Osteoblast (primary cell): ENCODE measurements at places on chromosomes 4 and X. TPM values are rescaled to one million over a fixed set of nuclear protein-coding genes. Genes with fewer than 3 reads are reported as not detected.

Gene F8
- 10.9 and 12.1 TPM in 2 replicates for total RNA-seq

Gene NDNF
- total RNA-seq = 9.8 and 11.5 TPM in 2 replicates

Gene EGFL6
- total RNA-seq = under 0.01 and 0.29 TPM in 2 replicates

Gene TLR10
- total RNA-seq = under 0.01 TPM in 1 of 2 replicates, not detected in the other

Gene TSPAN7
- 0.29 and 0.36 TPM in 2 replicates for total RNA-seq

Gene PRKG2
- total RNA-seq = 0.72 and 0.88 TPM in 2 replicates

Gene CABS1
- total RNA-seq = not detected in 2 replicates

Gene CXCL10
- total RNA-seq = not detected in 2 replicates

DNA sequence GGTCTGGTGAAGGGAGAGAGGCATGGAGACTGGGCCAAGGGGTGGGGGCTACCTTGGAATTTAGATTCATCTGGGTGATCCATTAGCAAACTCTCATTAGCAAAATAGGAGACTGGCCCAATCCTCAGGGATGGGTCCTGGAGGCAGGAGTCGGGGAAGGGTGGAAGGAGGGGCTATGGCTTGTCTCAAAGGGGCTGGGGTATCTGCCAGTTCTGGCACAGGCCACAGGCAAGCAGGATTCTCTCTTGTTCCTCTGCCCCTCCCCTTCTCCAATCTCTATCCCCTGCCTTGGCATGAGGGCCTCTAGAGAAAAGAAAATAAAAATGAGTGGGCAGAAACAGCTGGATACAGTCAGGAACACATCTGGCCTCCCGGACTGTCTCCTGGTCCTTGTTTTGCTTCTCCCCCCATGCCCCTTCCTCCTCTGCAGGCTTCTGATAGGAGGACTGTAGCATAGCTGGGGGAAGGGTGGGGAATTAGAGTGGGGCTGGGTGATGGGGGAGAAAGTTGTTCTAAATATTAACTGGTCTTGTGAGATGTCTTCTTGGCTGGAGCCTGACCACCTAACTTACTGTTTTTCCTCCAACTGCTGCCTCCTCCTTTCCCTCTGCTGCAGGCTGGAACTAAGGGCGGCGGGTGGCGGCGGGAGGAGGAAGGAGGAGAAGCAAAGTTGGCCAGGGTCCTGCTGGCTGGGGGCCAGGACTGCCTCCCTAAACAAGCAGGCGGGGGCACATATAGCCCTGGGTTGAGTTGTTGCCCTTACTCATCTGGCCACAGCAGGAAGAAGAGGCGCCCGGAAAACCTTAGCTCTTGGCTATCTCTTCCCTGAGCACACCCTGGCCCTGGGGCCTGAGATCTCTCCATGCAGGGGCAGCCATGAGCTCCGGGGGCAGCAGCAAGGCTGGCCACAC is 53.3 kb upstream of the LAS1L start:
- DNase-seq = peak; percentile 70

GRCh38 chr4:110135523-110135922 is 62.9 kb downstream of the ELOVL6 start:
- DNase-seq = peak; percentile 37

- DNase-seq = no peak
Observed at GRCh38 chr4:173182403-173182802, 13.8 kb downstream of the GALNT7 start.

- DNase-seq = peak; percentile 85
Observed at GRCh38 chr4:7183161-7183560, 9.2 kb upstream of the SORCS2 start.

DNA sequence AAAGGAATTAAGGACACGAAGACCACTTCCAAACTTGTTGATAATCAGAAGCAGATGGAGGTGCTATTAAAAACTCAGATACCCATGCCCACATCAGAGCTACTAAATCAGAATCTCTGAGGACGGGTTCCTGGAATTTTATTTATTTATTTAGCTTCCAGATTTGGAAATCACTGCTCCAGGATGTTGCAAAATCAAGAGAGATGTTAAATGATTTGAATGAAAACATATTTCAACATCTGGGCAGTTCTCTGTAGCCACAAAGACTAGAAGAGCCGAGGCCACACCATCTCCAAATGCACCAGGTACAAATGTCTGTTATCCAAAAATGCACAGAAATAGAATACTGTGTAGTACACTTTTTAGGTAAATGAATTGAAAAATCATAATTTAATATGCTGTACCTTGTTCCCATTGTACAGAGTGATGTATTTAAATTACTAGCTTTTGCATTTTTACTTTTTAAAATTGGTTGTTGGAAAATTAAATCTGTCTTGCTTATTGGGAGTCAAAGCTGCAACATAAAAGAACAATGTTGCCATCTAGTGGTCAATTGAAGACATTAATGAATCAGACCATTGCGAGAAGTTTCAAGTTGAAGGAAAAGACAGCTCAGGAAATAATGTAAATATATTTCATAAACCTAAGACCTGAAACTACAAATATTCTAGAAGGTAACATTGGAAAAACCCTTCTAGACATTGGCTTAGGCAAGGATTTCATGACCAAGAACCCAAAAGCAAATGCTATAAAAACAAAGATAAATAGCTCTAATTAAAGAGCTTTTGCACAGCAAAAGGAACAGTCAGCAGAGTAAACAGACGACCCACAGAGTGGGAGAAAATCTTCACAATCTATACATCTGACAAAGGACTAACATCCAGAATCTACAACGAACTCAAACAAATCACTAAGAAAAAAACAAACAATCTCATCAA is 151.3 kb upstream of the TTC29 start:
- no peak for DNase-seq

GRCh38 chr4:35912174-35912573 is 332.1 kb downstream of the ARAP2 start:
- no peak for DNase-seq

GRCh38 chr4:94377294-94377693 is 34.7 kb upstream of the HPGDS start:
- DNase-seq = no peak

- DNase-seq = no peak
Observed at GRCh38 chrX:57905141-57905540, 5.1 kb downstream of the ZXDA start.

GRCh38 chr4:169851750-169852149 is 94.0 kb upstream of the HPF1 start:
- no peak for DNase-seq

DNA sequence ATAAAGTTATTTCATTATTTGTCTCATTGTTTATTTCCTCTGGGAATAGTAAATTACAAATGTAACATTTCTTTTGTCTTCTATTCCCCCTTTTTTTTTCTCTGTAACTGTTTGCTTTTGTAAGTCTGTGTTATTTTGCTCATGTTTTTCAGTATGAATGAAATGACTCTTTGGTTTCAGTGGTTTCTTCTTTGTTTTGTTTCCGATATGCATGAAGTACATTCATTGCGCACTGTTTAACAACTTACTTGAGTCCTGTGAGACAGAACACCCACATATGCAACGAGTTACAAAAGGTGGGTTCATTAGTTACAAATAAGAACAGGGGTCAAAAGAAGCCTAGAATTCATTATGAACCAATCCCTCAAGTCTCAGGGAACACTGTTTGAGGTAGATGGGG is 175.0 kb upstream of the UGT8 start:
- DNase-seq = no peak

GRCh38 chrX:101160001-101160400 is 59.6 kb upstream of the DRP2 start:
- no peak for DNase-seq

- DNase-seq = no peak
Observed at GRCh38 chrX:66677430-66677829, 38.6 kb upstream of the EDA2R start.

- DNase-seq = no peak
Observed at GRCh38 chr4:143282211-143282707, 54.4 kb upstream of the GAB1 start.
